ENCODE measurements at places on chromosomes 6 and 20. TPM values are rescaled to one million over a fixed set of nuclear protein-coding genes. Genes with fewer than 3 reads are reported as not detected.
A peak's percentile ranks its signal among the peaks of the same experiment; 100 is the strongest.

The TNFRSF21 gene
- 53.4 TPM for total RNA-seq

GRCh38 chr6:2231438-2231837 lies 14.0 kb downstream of the GMDS start:
- no peak for DNase-seq

The ZNF133 gene
- 14.1 TPM for total RNA-seq

The ADGRF5 gene
- total RNA-seq = 9.9 TPM

GRCh38 chr20:33773412-33774089 lies 37.6 kb upstream of the CHMP4B start:
- DNase-seq = no peak

The MCHR2 gene
- not detected for total RNA-seq

GRCh38 chr20:4916971-4917881 lies 84.1 kb downstream of the SLC23A2 start:
- DNase-seq = no peak

DNA sequence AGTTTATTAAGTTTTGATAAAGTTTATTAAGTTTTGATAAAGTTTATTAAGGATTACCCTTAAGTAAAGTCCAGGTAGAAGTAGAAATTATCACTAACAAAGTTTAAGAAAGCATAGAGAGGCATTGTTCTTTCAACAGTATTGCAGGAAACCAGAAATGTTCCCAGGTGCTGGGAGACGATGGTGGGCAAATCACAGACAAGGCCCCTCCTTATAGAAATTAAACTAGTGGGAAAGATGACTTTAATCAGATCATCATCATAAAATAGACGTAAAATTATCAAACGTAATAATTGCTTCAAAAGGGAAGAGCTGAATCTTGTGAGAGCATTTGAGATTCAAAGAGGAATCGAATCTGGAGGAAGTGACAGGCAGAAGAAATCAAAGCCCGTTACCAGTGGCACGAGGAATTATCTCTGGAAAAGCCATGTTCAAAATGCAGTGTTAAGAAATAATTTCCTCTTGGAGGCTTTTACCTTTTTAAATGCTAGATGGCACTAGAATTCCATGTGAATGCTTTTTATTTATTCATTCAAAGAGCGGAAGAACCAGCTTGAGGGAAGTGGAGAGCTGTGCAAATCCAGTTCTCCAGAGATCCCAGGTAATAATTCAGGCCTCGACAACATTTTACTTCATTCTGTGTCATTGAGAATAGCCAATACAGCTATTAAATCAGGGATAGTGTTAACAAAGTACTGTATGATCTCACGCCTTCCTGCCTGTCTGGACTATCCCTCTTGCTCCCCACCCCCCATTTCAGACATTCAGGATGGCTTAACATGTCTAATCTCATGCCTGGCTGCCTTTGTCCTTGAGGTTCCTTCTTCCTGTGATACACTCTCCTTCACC lies 1.0 kb upstream of the APMAP start:
- DNase-seq = no peak

- no peak for DNase-seq
Measured at GRCh38 chr6:39422238-39422637, 99.7 kb upstream of the KCNK16 start.

DNA sequence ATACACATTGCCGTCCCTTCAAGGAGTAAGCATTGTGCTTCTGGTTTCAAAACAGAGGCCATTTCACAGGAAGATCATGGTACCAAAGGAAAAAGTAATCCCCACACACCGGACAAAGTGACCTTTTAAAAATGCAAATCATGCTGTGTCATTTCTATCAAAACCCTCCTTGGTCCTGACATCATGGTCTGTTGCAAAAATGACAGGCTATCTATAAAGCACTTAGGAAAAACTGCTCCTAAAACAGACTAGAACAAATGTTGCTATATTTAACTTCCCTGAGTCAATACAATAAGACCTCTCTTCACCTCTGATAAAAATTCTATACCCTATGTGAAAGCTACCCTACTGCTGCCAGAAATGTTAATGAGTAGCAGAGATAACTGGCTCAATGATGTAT lies 353.6 kb upstream of the RUNX2 start:
- no peak for DNase-seq

- DNase-seq = no peak
Measured at GRCh38 chr6:126477678-126478077, 137.8 kb downstream of the CENPW start.

DNA sequence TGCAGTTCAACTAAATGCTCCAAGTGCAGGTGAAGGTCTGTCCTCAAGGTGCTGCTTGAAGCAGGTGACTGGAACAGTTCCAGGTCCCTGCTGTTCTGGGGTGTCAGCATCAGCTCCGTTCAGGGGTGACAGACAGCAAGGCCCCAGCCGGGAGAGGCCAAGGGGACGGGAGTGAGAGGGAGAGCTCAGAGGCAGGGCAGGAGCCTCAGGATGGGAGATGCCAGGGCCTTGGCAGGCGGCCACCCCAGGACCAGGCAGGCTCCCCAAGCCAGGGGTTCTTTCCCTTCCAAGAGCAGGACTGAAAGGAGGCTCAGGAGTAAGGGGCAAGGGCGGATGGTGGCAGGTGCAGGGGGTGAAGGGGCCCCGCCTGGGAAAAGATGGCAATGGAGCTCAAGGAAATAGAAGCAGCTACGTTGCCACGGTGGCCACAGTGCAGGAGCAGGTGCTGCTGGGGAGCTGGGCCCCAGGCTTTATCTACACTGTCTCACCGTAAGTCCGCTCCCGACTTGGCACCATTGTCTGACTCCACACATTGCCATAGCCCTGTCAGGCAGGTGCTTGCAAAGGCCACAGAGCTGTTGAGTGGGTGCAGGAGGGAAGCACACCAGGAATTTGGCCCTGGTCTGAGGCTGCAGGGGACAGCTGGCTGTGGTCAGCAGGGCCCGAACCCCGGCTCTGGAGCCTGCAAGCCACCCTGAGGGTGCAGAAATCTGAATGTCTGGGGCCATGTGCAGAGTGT lies 43.1 kb downstream of the ERMARD start:
- DNase-seq = peak; percentile 44

DNA sequence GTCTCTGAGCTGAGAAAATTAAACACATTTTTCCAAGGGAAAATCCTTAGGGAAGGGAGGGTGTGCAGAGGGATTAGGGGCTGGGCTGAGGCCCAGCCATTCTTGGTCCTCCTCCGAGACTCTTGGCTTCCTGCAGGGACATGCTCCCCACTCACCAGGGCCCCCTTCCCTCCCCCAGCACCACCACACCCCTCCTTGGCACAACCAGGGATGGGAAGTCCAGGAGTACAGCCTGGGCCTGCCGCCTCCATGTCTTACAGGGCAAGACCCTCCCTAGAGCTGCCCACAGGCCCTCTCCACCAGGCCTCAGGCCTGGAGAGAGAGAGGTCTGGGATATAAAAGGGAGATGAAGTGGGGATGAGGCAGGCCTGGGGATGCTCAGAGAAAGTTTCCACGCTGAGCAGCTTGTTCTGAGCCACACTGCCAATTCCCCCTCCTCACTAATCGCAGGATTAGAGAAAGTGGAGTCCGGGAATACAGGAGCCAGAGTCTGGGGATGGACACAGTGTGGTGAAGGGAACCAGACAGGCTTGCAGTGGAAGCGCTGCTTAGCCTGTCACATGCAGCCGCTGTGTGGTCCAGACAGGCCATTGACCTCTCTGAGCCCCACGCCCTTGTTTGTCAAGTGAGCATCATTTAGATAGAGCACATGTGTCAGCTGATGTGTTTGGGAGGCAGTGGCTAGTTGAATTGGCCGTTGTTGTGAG lies 105.5 kb downstream of the MRPL14 start:
- no peak for DNase-seq

The IL17F gene
- total RNA-seq = not detected

The MATN4 gene
- not detected for total RNA-seq

The TP53TG5 gene
- not detected for total RNA-seq

- DNase-seq = no peak
Measured at GRCh38 chr20:13355411-13355810, 134.3 kb downstream of the ISM1 start.

DNA sequence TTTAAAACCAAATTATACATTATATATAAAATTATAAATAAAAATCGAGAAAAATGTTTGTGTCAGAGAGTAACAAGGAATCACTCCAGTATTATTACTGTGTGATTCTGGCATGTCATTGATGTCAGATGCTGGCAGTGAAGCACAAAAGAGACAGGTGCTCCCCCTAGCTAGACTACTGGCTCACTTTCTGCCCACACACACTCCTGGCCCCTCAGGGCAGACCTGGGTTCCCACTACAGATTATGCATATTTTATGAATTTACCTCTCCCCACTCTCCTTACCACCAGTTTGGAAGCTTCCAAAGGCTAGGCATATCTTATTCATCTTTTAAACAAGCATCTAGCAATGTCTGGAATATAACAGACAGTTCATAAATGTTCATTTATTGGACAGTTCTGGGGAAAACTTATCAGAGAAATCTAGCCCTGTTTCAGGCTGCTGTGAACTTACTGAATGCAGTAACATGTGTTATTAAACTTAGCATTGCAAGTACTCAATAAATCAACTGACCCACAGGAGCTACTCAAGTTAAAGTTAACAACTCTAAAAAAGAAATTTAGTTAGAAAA lies 12.8 kb downstream of the SNX3 start:
- no peak for DNase-seq

DNA sequence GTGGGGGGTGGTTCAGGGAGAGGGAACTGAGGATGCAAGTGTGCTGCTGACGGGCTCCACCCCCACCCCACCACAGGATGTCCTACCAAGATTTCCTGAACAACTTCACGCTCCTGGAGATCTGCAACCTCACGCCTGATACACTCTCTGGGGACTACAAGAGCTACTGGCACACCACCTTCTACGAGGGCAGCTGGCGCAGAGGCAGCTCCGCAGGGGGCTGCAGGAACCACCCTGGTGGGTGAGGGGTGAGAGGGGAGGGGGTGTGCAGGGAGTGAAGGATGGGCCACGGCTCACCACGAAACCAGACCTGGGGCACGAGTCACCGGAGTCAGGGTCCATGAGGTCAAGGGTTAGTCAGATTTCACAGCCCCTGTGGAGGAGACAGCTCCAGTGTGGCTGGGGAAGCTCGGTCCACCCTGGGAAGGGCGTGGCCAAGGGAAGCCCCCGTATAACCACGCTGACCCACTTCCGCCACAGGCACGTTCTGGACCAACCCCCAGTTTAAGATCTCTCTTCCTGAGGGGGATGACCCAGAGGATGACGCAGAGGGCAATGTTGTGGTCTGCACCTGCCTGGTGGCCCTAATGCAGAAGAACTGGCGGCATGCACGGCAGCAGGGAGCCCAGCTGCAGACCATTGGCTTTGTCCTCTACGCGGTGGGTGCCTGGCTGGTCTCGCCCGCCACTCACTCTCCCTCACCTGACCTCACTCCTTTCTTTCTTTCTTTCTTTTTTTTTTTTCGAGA lies 18.3 kb downstream of the CAPN11 start:
- no peak for DNase-seq

The WFDC13 gene
- not detected for total RNA-seq

DNA sequence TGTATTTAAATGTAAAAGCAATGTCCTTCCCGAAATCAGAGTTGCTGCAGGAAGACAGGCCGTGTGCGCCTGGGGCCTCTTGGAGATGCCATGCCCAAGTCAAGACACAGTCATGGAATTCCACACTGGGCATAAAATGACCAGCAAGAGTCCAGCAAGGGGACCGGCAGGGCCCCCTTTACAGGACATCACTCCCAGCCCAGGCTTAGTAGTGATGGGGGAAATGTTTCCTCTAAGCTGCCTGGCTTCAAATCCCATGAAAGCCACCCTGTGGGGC lies 1.9 kb upstream of the PPP1R3G start:
- no peak for DNase-seq

DNA sequence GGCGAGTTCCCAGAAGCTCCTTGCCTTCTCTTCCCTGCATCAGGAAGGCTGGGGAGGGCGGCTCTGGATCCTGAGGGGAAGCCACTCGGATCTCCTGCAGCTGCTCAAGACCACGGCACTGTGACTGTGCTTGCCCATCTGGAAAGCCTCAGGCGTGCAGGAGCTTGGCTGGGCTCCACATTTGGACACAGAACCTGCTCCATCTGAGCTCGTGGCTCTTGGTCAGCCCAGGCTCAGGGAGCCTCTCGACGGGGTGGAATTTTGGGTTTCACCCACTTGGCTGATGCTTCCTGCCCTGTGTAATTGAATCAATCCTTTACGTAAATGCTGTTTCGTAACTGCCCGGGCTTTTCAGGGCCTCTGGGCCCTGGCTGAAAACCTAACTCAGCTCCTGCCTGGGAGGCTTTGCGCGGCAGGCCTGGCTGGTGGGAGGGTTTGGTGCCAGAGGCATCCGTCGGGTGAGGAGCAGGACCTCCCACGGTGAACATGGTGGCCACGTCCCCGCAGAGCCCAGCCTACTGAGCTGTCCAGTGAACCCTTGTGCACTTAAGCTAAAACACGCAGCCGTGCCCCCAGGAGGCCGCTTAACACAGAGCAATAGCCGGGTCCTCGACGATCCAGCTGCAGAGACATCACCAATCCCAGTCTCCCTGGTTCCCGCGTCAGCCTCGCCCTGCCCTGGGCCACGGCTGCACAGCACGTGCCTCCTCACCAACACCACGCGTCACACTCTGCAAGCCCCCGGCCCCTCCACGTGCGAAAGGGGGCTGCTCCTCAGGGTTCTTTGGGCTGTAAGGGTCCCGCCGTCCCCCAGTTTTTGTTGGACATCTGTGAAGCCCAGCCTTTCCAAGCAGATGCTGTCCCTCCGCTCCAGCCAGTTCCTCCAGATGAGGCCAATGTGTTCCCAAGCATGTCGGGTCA lies 241.0 kb downstream of the DLL1 start:
- peak; percentile 87 for DNase-seq

DNA sequence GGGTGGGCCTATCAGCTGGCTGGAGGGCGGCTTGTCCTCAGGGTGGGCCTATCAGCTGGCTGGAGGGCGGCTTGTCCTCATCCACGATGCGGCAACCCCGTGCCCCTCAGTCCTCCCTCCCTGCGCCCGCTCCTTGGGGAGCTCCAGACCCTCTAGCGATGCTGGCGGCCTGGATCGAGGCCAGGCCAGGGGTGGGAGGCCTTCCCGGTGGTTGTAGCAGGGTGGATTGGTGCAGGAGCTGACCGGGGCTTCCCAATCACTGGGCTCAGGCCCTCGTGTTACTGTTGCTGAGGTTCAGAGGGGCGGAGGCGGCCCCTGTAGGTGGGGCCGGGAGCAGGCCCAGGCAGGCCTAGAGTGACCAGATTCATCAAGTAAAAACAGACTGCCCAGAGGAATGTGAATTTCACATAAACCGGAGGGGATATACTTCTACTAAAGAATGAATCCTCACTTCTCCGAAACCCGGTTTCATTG lies 8.8 kb downstream of the SLC17A9 start:
- DNase-seq = no peak

DNA sequence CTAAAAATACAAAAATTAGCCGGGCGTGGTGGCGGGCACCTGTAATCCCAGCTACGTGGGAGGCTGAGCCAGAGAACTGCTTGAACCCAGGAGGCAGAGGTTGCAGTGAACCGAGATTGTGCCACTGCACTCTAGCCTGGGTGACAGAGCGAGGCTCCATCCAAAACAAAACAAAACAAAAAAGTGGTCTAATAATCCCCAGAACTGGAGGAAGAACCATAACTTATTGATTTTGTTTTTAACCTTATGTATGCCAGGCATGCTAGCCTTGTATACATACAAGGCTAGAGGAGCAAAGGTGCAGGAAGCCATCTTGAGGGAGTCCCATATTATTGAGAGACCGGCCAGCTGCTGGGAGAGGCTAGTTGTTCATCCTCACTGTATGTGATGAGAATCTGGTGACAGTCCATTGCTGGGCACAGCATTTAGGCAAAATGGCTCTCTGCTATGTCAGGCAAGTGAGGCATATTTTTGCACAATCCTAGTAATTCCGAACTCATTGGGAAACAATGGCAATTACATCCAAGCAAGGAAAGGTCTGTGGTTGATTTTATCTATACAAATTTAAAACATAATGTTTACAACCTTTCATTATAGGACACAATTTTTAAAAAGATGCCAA lies 18.0 kb downstream of the HFE start:
- DNase-seq = no peak

GRCh38 chr6:132598473-132598872 lies 8.9 kb upstream of the TAAR5 start:
- DNase-seq = no peak
